ENCODE measurements at places on chromosomes 1 and 21. TPM values are rescaled to one million over a fixed set of nuclear protein-coding genes. Genes with fewer than 3 reads are reported as not detected.

DNA sequence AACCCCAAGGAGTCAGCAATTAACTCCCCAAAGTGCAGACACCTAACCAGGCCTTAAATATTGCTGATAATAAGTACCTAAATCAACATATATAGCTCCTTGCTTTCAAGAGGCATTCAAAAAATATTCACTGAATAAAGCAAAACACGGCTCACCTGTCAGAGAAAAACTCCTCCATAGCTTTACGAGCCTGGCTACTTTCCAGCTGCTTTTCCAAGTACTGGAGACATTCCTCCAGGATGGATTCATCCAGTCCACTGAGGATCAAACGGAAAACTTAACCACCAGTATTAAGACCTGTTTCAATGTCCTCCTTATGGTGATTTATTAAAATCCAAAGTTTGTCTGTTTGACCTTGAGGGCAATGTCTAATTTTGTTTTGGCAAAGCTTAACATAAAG lies 44.6 kb downstream of the UBR4 start:
- ATAC-seq: no peak

ACAP3 gene
- 45.0 TPM for total RNA-seq

GRCh38 chr1:169024800-169025271 lies 81.7 kb upstream of the ATP1B1 start:
- no peak for ATAC-seq

DNA sequence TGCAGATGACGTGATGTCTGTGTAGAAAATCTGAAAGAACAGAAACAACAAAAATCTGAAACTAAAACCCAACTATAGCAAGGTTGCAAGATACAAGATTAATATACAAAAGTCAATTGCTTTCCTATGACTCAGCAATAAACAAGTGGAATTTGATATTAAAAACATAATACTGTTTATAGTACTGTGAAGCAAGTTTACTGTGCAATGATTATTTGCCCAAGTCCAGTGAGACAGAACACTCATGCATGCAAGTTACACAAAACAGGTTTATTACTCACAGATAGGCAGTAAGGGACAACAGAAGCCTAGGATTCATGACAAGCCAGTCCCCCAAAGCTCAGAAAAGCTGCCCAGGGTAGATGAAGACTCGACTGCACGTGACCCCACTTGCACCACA lies 62.4 kb upstream of the RAB4A start:
- no peak for ATAC-seq

YRDC gene
- 13.6 TPM for total RNA-seq

- ATAC-seq: no peak
Measured at GRCh38 chr1:241682921-241683320, 30.8 kb downstream of the WDR64 start.

DNA sequence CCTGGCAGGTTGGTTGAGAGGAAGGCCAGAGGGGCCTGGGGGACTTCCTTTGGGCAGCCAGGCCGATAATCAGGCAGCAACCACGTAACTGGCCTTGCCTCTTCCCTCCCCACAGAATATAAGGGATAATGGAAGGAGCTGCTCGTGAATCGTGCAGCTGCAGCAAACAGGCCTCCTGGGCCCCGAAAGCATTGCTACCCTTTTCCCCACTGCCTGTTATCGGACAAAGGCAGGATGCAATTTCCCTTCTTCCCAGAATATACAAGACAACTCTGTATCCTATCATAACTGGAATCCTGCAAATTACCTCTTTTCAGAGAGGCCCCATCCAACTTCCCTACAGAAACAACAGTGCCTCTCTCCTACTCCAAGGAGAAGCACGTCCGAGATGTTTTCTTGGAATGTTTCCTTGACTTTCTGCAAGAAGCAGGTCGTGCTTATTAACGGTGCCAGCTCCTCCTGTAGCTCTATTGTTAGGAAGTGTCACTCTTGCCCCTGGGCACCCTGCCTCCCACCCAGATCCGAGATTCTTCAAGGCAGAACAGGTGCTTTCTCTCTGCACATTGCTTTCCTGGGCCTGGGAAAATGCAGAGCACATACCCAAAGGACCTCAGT lies 106.0 kb upstream of the TIAM1 start:
- no peak for ATAC-seq

SAMD11 gene
- 20.3 TPM for total RNA-seq
